ENCODE measurements at places on chromosomes 13 and 19.
A peak's percentile ranks its signal among the peaks of the same experiment; 100 is the strongest.

- no peak for DNase-seq
These were observed 2.4 kb downstream of the MEDAG start for GRCh38 chr13:30908416-30908980.

GRCh38 chr13:82248762-82249161 lies 1633.5 kb downstream of the SLITRK1 start:
- DNase-seq: no peak

GRCh38 chr13:35694549-35695447 lies 218.3 kb upstream of the MAB21L1 start:
- no peak for DNase-seq

DNA sequence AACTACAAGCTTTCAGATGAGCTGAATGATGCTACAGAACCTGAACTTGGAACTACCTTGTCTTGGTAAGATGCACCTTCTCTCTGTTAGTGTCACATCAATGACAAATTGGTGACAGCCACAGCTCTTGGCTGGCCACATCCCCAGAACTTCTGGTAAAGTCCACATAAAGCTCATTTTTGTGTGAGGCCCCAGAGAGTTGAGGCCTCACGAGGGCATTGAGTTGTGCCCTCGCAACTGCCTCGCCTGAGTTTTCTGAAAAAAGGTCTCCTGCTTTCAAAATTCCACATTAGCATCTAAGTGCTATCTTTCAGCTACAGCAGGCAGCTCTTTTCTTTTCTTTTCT lies 42.6 kb downstream of the MRPL57 start:
- no peak for DNase-seq

- DNase-seq: peak; percentile 26
These were observed at the start of gene ZNF730 for GRCh38 chr19:23116802-23117571. TSS of gene ZNF730 (plus strand) at chr19:23117025. CDS start at chr19:23117174, 149 bp downstream.

DNA sequence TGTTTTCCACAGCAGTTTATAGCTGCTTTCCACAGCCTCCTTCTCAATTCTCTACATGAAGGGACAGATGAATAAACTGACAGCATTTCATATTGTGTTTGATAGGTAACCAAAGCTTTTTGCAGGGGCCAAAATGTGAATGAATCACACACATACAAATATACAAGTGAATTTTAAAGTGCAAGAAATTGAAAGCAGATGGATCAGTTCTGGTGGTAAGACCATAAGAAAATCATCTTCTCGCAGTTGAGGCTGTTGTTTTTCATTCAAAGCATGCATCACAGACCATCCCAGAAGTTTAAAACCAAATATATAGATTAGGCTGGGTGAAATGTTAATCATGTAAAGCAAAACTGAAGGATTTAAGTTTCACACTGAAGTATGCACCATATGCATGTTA lies 1569.4 kb downstream of the PCDH9 start:
- DNase-seq: no peak

DNA sequence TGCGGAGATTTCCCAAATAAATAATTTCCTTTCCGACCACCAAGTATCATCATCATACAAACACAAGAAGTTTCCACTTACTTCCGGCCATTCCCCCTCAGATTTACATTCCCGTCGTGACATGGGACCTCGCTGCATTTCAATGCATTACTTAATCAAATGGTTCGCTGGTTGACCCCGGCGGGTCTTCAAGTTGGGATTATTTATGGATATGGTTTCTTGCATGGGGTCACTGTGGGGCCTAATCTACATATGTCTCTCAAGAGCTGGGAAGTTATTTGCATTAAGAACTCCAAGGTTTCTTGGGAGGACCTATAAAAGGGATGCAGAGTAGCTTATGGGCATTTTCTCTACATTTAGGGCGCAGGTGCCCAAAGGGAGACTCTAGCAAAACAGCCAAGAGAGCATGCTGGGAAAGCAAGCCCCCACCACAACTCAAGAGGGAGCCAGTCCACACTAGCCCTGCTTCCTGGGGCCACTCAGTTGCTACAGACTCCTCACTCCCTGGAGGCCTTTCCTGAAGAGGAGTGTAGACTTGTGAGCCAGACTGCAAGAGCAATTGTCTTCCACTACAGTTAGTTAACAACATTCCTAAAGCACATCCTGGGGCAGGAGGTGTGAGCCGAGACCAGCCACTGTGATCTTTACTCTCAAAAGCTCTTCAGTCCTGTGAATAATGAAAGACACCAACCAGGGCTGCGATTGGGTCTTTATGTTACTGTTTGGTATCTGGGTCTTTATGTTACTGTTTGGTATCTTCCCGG lies 125.3 kb downstream of the KATNAL1 start:
- no peak for DNase-seq

DNA sequence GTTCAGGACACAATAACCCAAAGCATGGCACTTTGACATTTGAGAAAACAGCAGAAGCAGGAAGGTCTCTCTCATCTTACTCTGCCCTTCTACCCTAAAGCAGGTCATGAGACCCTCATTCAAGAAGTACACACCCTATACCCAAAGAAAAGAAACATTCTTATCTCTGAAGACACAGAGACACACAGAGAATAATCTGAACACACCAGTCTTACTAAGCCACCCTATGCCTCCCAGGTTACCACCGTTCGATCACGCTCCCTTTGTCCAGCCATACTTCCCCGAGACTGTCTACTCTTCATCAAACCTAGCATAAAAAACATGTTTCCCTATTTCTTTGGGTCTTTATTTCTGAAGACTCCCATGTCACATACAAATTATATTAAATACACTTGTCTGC lies 66.5 kb upstream of the ANKRD10 start:
- no peak for DNase-seq

DNA sequence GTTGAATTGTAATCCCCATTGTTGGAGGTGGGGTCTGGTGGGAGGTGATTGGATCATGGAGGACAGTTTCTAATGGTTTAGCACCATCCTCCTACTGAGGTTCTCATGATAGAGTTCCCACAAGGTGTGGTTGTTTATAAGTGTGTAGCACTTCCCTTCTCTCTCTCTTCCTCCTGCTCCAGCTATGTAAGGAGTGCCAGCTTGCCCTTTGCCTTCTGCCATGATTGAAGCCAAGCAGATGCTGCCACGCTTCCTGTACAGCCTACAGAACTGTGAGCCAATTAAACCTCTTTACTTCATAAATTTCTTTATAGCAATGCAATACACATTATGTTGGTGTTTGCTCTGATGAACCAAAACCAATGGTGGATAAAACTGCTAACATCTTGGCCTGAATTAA lies 238.2 kb downstream of the EFNB2 start:
- no peak for DNase-seq

DNA sequence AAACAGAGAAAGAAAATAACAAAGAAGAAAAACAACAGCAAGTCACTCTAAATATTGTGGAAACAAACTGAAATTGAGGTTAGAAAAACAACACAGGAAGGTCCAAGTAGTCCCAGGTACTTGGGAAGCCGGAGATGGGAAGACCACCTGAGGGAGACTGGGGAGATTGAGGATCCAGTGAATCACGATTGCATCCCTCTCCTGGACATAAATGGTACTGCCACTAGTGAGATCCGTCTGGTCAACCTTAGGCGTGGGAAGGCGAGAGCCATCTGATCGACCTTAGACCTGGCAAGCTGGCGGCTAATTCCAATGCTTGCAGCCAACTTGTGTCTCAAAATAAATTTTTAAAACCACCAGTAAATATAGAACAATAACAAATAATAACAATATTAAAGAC lies 81.9 kb downstream of the ZNF726 start:
- DNase-seq: no peak

- no peak for DNase-seq
These were observed 9.5 kb upstream of the AMER2 start for GRCh38 chr13:25181597-25181996.

GRCh38 chr19:6577476-6578125 lies 13.3 kb downstream of the CD70 start:
- no peak for DNase-seq

DNA sequence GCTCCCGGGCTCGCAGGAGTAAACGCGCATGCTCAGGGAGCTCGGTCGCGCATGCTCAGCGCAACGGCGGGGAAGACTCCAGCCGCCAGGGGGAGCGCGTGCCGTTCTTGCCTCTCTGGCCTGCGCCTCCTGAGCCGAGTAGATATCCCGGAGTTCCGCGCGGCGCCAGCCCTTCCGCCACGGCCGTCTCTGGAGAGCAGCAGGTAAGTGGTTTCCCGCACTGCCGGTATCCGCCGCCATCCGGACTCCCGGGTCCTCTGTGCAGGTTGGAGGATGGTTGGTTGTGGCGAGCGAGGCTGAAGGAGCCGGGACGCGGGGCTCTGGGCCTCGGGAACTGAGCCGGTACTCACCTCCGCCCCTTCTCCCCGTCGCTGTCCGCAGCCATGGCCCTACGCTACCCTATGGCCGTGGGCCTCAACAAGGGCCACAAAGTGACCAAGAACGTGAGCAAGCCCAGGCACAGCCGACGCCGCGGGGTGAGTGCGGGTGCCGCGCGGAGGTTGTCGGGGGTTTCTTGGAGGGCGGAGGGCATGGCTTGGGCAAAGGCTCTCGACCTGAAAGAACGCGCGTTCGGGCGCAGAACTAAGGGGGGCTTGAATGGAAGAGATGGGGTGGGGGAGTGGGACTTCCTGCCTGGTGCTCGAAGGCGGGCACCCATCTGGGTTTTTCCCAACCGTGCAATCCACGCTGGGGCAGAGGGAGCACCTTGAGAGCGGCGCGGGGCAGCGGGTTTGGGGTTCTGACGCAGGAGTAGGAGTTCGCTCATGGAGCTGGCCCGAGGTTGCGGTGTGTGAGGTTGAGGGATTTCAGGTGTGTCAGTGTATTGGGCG lies at the start of gene RPL36:
TSS of gene RPL36 (plus strand) at position 171 of the 830 bp plus-strand sequence. CDS start at position 384, 213 bp downstream.
- peak; percentile 57 for DNase-seq

DNA sequence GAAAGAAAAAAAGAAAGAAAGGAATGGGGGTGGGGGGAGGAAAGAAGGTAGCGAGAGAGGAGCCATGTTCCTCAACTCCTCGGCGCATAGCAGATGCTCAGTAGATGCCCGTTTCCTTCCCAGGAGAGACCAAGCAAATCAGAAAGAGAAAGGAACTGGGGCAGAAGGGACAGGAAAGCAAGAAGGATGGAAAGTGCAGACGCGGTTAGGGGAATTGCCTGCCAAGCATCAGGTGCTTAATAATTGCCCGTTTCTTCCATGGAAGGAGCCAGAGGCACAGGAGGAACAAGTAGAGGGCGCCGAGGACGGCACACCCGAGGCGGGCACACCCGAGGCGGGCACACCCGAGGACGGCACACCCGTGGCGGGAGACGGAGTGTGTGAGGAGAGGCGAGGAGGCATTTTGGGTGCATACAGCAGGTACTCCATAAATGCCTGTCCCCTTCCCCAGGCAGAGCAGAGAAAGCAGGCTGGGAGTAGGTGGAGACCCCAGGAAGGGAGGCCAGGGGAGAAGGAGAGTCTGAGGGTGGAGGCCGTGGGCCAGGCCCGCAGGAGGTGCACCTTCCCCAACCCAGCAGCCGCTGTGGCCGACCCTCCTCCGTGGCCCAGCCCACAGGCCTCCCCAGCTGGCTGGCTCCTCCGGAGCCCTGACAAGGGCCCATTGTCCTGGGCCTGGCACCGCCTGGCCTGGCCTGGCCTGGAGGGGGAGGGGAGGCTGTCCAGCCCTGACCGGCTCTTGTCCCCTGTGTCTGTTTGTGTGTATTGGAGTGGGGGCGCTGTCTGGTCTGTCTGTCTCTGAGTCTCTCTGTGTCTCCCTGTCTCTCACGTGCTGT lies 14.6 kb downstream of the JOSD2 start:
- DNase-seq: no peak

- no peak for DNase-seq
These were observed 195.5 kb downstream of the ZNF536 start for GRCh38 chr19:30567536-30568232.

DNA sequence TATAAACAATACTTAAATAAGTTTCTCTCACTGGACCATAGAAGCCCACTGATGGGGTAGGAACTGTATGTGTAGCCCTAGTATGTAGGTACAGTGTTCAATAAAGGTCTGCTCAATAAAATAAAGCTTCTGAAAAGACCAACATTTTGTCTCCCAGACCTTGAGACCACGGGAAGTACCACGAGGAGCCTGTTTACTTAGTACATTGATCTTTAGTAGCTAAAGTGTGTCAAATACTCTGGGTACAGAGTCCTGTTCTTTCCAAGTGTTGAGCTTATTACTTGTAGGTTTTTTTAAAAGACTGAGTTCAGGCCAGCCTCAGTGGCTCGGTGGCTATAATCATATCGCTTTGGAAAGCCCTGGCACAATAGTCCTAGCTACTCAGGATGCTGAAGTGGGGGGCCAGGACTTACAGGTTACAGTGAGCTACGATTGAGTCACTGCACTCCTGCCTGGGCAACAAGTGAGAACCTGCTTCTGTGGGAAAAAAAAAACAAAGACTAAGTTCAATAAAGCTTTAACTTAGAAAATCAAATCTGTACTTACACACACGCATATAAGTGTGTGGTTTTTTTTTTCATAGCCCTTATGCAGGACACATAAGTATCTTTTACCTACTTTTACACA lies 3.4 kb downstream of the MTRF1 start:
- DNase-seq: no peak

- DNase-seq: no peak
These were observed 114.5 kb downstream of the KLF5 start for GRCh38 chr13:73173279-73173811.

DNA sequence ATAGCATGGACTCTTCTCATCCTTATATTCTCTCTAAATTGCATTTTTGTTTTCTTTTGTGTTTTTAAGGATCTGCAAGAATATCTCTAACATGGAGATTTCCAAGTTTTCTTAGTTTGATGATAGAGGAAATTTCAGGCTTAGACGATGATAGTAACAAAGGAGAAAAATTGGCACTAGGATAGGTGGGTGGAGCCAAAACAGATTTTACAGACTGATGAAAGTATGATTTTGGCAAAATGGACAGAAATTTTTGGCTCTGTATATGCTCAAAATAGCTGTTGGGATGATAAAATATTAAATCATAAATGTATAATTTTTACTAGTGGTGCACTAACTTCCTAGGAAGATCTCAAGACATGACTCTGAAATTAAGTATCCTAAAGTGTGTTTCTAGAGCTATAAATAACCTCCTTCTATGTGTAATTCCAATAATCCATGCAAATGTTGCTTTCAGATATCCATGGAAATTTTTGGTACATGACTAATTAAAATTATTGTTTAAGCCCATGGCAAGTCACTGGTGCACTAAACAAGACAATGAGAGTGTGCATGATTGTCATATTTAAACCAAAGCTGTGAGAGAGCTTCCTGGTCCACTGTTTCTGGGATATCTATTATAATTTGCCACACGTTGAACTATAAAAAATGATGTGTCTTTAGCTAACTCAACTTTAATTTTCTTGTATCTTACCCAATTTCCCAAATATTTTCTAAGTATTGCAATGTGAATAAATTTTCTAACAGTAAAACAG lies 55.8 kb upstream of the NBEA start:
- DNase-seq: no peak

DNA sequence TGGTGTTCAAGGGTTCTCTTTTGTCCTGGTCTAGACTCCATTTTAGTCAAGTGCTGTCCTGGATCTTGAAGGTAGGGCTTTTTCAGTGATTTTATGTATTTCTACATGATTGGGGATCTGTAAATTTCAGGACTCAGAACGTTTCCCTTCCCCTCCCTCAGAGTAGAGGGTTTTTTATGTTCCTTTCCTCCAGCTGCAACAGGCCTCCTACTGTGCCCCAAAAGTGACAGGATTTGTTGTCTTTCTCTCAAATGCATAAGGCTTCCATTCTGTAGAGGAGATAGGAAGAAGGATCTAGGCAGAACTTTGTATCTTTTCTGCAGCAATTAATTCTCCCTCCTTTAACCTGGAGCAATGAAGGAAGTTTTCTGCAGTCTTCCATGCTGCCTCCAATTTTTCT lies 251.3 kb downstream of the MAB21L1 start:
- no peak for DNase-seq

All from AG04449 (cell line).